Bronchial epithelial cell (primary cell): ENCODE measurements at places on chromosomes 5 and 9. TPM values are rescaled to one million over a fixed set of nuclear protein-coding genes. Genes with fewer than 3 reads are reported as not detected.

The CHSY3 gene
- total RNA-seq, result under 0.01 and 0.26 TPM in 2 replicates

GRCh38 chr5:88948746-88949600 is 66.0 kb upstream of the MEF2C start:
- DNase-seq, result no peak

DNA sequence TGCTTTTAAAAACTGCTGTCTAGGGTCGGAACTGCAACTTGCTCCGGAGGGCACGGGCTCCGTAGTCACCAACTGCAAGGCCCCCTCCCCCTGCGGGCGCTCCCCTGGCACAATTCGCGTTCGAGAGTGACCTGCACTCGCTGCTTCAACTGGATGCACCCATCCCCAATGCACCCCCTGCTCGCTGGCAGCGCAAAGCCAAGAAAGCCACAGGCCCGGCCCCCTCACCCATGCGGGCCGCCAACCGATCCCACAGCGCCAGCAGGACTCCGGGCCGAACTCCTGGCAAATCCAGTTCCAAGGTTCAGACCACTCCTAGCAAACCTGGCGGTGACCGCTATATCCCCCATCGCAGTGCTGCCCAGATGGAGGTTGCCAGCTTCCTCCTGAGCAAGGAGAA is 64.2 kb upstream of the GAS1 start:
- DNase-seq, result no peak

DNA sequence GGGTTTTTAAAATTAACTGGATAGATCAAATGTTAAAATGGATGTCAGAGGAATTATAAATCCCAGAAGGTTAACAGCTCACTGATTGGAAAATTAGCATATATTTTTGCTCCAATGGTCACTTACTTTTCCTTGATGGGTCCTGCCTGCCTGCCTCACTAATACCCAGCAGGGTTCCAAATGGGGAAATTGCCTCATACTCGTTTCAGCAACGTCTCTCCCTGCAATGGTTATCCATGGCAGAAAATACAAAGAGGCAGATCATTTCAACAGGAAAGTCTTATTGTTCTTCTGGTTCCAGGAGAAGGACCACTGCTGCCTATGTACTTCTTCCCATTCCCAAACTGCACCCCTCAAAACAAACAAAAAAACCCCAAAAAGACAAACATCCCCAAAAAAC is 71.3 kb downstream of the ERP44 start:
- no peak for DNase-seq

DNA sequence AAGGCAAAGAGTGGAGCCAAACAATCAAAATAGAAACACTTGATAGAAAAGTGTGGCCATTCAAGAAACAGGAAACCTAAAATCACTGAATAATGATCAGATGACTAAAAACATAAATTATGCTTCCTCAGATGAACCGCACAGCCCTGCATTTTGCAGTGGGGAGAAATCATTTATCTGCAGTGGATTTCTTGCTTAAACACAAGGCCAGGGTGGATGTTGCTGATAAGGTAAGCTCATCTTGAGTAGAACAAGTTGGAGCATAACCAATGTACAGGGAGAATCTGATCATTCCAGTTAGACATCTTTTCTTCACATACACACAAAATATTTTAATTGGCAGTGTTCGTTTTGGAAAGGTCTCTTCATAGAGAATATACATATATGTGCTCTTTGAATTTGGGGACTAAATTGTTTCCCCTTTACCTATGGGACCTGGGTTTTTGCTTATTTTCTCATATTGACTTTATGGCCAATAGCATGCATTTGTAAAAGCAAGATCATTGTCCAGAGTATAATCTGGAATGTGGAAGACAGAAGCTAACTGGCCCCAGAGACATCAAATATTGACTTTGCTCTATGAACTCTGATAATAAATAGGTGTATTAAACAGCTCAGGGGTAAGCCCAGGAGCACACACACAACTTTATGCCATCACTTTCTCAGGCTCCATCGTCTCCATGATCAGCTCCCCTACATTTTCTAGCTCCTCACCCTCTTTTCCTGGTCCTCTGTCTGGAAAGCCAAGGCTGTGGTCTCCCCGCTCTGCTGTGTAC is 9.1 kb downstream of the ANKDD1B start:
- peak; percentile 60 for DNase-seq

GRCh38 chr9:82020331-82020730 is 31.8 kb downstream of the SPATA31D1 start:
- no peak for DNase-seq
